ENCODE measurements at places on chromosomes 6 and 20.

GRCh38 chr6:8809662-8810061 is 374.3 kb upstream of the SLC35B3 start:
- DNase-seq = no peak

DNA sequence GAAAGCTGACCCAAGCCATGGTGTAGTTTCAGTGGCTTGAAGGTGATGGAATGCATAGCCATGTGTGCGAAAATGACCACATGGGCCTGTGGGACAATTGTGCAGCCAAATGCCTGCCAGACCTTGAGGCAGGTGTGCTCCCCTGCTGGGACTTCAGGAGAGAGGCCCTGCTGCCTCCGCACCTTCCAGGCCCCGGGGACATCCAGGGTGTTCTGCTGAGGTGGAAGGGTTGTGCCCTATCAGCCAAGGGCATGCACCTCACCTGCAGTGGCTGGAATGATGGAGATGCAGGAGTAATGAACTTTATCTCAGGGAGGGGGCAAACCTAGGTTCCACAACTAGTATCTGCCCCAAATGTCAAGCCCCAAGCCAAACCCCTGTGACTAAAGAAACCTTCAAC is 44.0 kb downstream of the PRND start:
- DNase-seq = no peak

DNA sequence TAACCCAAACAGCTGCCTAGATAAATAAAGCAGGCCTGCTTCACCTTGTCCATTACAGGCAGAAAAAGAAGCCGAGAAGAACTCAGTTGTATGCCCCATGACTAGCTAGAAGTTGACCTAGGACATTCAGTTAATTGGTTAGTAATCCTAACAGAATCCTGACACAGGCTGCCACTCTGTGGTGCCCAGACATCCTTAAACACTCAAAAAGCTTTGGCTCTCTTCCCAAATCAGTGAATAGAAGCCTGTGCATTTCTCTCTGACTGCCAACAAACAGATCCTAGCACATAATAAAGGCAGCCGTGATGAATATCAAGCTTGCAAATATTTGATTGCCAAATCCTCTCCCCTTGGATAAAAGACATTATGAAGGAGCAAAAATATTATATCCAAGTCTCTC is 519.1 kb upstream of the EYS start:
- peak; percentile 5 for DNase-seq

GRCh38 chr20:1626528-1627199 is 6.9 kb upstream of the SIRPB1 start:
- DNase-seq = peak; percentile 1

DNA sequence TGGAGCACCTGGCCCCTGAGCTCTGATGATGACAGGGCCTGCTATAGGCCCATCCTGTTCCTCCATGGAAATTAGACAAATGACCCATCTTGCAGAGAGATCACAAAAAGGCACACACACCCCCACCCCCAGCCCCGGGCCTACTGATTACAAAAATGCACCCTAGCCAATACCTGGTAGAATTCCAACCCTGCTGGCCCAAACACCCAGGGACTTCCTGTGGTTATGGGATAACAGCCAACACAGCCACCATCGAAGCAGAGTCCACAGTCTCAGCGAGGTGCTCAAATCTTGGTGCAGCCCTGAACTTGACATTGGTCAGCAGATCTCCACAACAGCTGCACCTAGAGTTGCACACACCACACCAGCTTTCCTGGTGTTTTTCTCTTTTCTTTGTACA is 17.0 kb downstream of the NCR2 start:
- DNase-seq = no peak

DNA sequence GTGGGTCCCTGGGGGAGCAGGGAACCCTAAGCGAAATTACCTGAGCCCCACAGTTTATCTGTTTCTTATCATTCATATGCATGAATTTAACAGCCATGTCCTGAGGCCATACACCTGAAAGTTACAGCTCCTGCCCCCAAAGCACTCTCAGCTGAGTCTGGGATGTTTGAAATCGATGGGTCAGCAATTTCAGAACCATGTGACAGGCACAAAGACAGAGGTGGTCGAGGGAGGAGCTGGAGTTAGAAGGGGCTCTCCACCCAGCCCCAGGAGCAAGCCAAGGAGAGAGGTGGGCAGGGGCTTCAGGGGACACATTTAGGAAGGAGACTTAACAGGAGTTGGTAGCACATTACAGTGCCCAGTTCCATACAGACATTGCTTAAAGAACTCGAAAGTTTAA is 14.9 kb downstream of the TTBK1 start:
- DNase-seq = no peak

DNA sequence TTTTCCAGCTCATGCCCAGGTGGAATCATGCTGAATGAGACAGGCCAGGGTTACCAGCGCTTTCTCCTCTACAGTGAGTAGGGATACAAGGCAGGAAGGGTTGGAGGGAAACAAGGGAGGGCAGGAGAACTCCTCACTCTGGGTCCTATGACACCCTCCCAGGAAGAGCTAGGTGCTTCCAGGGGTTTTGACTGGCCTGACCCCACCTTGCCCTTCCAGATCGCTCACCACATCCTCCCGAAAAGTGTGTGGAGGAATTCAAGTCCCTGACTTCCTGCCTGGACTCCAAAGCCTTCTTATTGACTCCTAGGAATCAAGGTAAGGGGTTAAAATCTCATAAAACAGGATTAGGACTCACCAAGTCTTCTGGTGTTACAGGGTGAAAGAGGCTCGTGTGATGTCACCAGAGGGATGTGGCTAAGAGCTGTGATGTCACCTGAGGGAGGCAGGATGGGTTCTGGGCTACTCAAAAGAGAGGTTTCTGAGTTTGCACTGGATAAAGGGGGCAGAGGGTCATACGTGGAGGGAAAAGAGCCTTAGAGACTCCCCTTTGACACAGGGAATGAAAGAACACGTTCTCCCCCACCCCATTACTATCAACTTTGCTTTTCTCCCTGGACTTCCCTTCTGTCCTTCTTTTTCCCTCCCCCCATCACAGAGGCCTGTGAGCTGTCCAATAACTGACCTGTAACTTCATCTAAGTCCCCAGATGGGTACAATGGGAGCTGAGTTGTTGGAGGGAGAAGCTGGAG is 1.9 kb downstream of the APOM start:
- DNase-seq = no peak

GRCh38 chr6:157715728-157716164 is 107.3 kb upstream of the SNX9 start:
- DNase-seq = peak; percentile 90

GRCh38 chr6:24825130-24825630 is 26.5 kb upstream of the ARMH2 start:
- no peak for DNase-seq

GRCh38 chr6:126721581-126722160 is 381.8 kb downstream of the CENPW start:
- DNase-seq = peak; percentile 47

- DNase-seq = no peak
These were observed 233.2 kb downstream of the LY86 start for GRCh38 chr6:6821639-6822261.

GRCh38 chr6:93676581-93676980 is 257.2 kb upstream of the EPHA7 start:
- no peak for DNase-seq

GRCh38 chr6:25833136-25833535 is 1.3 kb upstream of the SLC17A1 start:
- no peak for DNase-seq

DNA sequence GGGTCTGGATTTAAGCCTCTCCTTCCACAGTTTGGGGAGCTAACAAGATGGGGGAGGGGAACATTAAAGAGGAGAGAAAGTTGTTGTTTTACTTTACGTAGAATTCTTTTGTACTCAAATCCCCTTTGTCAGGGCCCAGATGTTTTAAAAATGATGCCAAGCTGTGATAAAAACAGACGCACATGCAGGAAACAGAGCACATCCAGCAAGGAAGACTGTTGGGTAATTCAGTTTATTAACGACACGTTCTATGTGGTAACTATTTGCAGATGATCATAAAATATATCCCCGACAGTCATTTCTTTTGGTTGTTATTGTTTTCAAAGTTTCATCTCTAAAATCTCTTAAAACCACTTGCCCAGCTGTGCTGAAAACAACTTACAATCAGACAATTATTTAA is 307.0 kb upstream of the PRDM1 start:
- DNase-seq = no peak

- no peak for DNase-seq
These were observed 113.7 kb downstream of the TRIM27 start for GRCh38 chr6:28809947-28810658.

GRCh38 chr6:16723826-16724225 is 37.4 kb downstream of the ATXN1 start:
- peak; percentile 65 for DNase-seq

GRCh38 chr6:161073930-161074329 is 82.4 kb downstream of the MAP3K4 start:
- DNase-seq = no peak
